Activated CD4-positive, alpha-beta T cell treated with anti-CD3 and anti-CD28 coated beads, Interleukin-2, amount 50 U/mL, for 24 hours (primary cell): ENCODE measurements at places on chromosomes 6 and 20.

DNA sequence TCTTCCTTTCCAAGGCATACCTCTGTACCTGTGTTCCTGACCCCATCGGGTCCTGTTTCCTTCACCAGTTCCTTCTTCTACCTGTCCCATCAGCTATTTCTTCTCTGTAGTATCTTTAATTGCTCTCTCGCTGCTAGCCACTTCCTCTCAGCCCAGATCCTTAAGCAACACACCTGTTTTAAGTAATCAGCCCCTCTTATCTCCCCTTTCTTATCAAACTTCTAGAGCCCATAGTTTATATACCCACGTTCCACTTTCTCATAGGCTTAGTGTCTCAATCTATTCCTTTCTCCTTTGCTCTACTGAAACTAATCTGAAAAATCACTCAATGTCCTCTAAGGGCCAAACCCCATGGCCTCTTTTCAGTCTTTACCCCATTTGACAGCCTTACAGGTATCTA, 239.6 kb downstream of the BTBD9 start:
- no peak for DNase-seq

GRCh38 chr20:11705512-11705911, 212.2 kb upstream of the BTBD3 start:
- DNase-seq = no peak

DNA sequence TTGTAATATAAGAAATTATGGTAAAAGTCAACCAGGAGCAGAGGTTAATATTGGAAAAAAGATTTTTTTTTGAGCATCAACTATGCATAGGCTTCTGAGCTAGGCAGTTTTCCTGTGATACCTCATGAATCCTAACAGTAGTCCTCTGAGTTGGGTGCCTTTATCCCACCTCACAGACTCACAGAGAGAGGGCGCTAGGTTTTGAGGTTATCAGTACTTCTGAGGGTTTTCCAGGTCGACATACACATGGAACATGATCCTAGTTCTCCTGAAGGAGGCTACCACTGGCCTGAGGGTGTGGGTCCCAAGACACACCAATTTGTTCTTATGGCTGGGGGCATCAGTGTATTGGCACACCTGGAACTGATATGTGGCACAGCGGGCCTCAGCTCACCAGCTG, 358.8 kb upstream of the JAG1 start:
- no peak for DNase-seq

DNA sequence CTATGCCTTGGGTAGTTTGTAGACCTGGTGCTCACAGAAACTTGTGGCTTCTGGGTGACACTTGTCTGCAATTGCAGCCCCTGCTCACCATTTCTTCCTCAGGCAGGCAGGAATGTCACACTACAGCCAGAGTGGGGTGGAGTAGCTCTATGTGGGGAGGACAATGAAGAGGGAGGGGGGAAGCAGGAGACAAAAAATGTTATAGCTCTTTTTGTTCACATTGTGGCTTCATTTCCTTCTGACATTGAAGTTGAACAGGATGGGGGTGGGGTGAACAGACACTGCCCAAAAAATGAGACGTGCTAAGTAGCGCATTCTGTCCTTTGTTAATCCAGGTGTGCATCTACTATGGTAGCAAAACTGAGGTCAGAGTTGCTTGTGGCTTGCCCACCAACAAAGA, at the start of gene THEMIS:
Gene THEMIS (minus strand): TSS at position 124 of the 400 bp plus-strand sequence. CDS start 126 bp downstream, outside the sequence.
- DNase-seq = no peak

DNA sequence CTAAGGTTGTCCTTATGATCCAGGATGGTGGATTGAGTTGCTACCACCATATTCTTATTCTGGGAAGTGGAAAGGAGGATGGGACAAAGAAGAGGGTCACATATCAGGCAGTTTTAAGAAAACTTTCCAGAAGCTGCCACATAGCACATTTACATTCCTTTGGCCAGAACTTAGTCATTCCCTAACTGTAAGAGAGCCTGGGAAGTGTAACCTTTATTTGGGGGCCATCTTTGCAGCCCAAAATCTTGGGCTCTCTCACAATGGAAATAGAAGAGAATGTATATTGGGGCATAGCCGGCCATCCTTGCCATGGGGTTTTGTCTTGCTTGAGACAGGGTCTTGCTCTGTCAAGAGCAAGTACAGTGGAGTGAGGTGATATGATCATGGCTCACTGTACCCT, 8.4 kb downstream of the ZNF341 start:
- DNase-seq = no peak

DNA sequence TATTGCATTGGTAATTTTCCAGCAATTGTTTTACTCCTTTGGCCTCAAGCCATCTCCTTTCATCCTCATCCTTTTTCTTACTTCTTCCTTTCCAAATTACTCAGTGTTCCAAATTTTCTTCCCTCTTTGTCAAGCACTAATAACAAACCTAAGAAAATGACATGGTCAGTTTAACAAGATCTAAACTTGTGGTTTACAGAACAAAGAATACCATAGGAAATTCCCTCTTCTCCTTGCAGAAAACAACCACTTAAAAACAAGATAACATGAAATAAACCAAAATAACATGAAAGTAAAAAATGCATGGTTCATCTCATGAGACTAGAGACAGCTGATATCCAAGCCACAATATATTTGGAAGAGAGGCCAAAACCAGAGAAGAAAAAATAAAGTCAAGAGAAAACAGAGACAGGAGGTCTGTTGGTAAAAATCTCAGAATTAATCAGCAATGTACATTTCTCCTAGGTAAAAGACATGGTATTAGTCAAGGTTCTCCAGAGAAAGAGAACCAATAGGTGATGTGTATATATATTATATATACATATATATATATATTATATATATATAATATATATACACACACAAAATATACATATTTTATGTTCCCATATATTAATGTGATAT, 51.0 kb upstream of the SENP6 start:
- DNase-seq = no peak

GRCh38 chr6:6918216-6918983, 189.4 kb upstream of the RREB1 start:
- DNase-seq = peak; percentile 83

GRCh38 chr20:51042064-51042463, 19.2 kb upstream of the KCNG1 start:
- no peak for DNase-seq

DNA sequence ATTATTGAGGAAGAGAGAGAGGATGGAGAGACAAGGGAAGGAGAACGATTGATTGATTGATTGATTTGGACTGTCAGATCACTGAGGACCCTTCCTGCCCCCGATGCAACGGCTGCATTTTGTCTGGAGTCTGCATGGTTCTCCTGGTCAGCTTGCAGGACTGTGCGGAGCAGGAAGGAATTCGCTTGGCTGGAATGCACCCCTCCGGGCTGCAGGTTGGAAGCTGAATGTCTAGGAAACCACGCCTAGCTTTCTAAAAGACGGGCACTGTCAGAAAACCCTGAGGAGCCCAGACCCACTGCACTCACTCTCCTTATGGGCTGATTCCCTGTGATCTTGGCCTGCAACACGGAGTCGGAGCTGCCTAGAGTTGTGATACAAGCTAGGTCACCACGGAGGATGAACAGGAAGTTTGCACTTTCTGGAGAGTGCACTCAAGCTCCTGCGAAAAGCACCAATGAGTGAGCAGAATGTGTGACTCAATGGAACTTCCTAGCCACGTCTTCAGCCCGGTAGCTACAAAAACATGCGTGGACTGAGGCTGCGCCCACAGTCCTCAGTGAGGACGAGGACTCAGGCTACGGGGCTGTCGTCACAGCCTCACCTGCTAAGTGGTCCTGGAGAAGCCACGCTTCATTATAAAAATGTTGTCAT, 14.4 kb downstream of the DACT2 start:
- no peak for DNase-seq

DNA sequence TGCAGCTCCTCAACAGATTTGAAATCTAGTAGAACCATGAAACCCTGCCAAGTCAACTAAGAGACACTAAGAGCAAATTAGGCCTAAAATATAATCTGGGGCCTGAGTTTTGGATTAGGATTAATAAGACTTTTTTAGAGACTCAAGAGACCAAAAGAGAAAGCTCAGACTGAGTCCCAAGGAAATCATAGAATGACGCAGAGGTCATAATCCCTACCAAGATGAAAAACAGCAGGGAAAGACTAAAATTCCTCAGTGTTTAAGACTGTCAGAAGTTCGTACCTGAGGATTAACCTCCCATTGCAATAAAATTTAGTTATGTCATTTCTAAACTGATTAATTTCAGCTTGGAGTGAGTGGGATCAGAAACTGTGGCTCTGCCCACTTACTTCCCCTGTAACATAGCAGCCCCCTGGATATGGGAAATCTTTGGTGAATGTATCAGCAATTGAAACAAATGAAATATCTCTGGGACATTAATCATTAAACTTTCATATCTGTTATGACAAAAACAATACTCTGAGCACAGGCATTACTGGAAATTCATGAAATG, 200.3 kb downstream of the EDN1 start:
- no peak for DNase-seq

DNA sequence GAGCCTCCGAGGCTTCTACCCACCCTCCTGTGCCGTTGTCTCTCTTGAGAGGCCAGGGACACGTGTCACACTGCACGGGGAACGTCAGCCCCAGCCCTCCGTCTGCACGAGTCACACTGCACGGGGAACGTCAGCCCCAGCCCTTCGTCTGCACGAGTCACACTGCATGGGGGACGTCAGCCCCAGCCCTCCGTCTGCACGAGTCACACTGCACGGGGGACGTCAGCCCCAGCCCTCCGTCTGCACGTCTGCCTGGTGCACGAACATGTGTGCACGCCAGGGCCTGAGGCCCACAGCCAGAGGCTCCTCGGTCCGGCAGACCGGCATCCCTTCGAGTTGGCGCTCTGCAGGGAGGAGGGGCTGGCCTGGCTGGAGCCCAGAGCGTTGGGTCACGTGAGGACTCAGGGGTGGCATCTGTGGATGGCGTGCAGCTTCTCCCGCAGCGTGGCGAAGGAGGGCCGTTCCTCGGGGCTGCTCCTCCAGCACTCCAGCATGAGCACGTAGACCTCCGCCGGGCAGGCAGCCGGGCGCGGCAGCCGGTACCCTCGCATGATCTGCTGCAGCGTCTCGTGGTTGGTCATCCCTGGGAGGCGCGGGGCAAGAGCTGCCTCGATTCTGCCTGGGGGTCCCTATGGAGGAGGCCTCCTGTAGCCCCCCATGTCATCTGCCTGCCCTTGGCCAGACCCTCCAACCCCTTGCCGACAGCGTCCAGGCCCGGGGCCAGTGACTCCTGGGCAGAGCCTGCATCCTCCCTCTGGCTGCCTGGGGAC, 3.4 kb upstream of the PTK6 start:
- DNase-seq = no peak

GRCh38 chr20:2086980-2087377, 14.6 kb upstream of the STK35 start:
- no peak for DNase-seq

GRCh38 chr6:34295721-34296120, 46.9 kb upstream of the SMIM29 start:
- DNase-seq = no peak

DNA sequence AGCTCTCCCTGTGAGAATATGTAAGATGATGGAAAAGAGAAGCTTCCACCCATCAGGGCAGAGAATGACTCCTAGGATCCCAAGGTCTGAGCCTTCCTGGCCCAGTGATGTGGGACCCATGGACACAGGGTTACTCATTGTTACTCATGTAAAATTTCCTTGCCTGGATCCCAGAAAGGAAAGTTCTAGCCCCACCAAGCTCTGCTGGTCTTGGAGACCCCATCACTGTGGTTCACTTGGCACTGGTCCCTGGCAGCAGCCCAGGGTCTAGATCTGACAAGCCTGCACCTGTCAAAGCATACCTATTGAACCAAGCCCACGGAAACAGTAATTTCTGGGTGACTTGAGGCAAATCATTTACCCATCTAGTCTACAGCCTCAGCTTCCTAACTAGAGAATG, 22.1 kb downstream of the MDGA1 start:
- no peak for DNase-seq
